ENCODE measurements at places on chromosomes 3 and 15.

DNA sequence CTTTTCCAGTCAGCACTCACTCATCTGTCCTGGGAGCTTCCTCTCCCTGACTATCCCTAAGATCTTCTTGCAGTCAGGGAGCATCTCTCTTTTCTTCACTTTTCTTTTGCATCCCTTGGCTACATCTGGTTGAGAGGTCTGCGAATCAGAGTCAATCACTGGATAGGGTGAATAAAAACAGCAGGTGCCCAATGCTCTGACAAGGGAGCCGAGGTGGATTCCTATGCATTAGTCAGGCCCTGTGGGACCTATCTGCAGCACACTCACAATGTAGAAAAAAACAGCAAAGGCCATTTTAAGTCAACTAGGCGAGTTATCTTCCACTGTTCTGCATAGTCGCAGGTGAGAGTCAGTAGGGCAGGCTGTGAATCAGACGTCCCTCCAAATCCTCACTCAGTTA lies 35.5 kb downstream of the DZIP1L start:
- no peak for DNase-seq

DNA sequence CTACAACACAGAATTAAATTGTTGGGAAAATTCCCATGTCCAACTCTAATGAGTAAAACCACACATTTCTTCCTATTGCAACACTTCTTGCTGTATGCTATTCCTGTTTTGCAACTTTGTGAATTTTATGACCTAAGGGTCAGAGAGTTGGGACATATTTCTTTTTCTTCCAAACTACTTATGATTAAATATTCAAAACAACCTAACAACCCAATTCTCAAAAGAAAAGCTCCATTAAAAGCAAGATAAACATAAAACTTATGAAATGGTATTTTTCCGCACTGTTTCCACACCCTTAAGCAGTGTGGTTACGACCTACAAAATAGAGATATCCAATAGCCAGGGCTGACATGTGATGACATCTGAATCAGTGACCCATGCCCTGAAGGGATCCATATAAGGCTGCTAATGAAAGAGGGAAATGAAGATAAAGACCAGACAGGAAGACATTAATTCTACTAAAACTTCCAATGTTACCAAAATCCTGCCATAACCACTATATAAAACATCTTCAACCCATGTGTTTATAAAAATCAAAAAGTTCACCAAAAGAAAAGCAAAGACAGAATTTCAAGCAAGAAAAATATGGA lies 45.6 kb downstream of the DMXL2 start:
- DNase-seq, result no peak

GRCh38 chr3:63076357-63076756 lies 201.1 kb upstream of the CADPS start:
- DNase-seq, result no peak

- no peak for DNase-seq
These were observed 23.2 kb downstream of the SFMBT1 start for GRCh38 chr3:53022647-53023046.

- DNase-seq, result no peak
These were observed 667.9 kb upstream of the CFAP20DC start for GRCh38 chr3:59717679-59718205.

All from ecto neural progenitor cell (in vitro differentiated cells).